Activated CD4-positive, alpha-beta memory T cell treated with anti-CD3 and anti-CD28 coated beads for 36 hours (primary cell): ENCODE measurements at places on chromosomes 3 and 15.

- no peak for DNase-seq
Observed at GRCh38 chr3:143348486-143349327, 229.1 kb downstream of the CHST2 start.

DNA sequence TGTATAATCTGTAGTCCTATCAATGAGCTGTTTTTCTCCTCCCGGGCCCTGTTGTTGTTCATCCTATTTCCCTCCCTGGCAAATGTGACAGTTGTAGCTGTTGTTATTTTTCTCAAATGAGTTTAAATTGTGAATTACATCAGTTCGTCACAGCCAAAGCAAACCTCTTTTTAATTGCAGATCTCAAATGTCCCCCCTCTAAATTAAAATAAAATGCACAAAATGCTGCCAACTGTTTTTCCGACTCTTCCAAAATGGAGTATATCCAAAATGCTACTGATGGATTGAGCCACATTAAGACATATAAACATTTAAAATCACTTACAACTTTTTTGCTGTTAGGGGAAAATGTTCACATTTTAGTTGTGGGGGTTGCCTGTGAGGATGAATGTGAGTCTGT lies 29.8 kb upstream of the SUCLG2 start:
- DNase-seq, result no peak

- DNase-seq, result no peak
Observed at GRCh38 chr15:64144565-64145281, 6.8 kb upstream of the SNX22 start.

GRCh38 chr15:80404761-80405553 lies 775 bp downstream of the ARNT2 start:
- peak; percentile 22 for DNase-seq

GRCh38 chr3:38131621-38132369 lies 5.1 kb downstream of the ACAA1 start:
- DNase-seq, result peak; percentile 48

- DNase-seq, result no peak
Observed at GRCh38 chr3:82261637-82262036, 500.2 kb upstream of the GBE1 start.

GRCh38 chr3:146496726-146497125 lies 27.4 kb upstream of the PLSCR2 start:
- peak; percentile 19 for DNase-seq

GRCh38 chr15:38482572-38482971 lies 28.6 kb downstream of the FAM98B start:
- DNase-seq, result no peak

DNA sequence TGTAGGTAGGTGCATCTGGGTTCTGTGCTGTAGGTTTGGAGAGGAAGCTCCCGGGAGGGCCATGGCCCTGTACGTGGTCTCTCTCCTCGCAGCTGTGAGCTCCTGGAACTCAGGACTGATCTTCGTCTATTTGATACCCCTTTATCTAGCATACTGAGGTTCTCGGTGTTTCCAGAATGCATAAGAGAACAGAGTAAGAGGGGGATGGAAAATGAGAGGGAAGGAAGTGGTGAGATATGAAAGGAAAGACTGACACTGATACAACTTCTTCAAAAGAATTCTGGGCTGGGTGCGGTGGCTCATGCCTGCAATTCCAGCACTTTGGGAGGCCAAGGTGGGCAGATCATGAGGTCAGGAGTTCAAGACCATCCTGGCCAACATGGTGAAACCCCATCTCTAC lies 90.7 kb downstream of the CHRD start:
- DNase-seq, result no peak

DNA sequence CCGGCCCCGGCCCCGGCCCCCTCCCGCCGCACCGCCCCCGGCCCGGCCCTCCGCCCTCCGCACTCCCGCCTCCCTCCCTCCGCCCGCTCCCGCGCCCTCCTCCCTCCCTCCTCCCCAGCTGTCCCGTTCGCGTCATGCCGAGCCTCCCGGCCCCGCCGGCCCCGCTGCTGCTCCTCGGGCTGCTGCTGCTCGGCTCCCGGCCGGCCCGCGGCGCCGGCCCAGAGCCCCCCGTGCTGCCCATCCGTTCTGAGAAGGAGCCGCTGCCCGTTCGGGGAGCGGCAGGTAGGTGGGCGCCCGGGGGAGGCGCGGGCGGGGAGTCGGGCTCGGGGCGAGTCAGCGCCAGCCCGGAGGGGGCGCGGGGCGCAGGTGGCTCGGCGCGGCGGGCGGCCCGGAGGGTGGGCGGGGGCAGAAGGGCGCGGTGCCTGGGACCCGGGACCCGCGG lies 352 bp downstream of the CHRD start:
- peak; percentile 49 for DNase-seq

DNA sequence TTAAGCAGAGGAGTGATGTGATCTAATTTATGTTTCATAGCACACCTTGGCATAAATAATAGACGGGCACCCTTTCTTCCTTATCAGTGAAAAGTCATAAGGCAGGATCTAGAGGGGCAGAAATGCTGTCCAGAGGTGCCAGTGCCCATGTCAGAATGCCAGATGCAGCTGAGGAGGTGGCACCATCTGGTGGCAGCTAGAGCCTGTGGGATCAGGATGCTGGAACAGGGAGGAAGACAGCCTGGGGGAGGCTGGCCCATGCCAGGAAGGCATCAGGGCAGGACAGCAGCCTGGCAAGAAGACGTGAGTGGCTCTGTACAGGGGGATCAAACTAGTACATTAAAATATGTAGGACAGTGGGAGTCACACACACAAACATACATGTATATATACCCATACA lies 16.5 kb downstream of the MYH15 start:
- DNase-seq, result peak; percentile 21

- DNase-seq, result no peak
Observed at GRCh38 chr3:195204360-195205163, 66.4 kb downstream of the XXYLT1 start.

GRCh38 chr15:72873379-72874233 lies 90.0 kb upstream of the ADPGK start:
- no peak for DNase-seq

DNA sequence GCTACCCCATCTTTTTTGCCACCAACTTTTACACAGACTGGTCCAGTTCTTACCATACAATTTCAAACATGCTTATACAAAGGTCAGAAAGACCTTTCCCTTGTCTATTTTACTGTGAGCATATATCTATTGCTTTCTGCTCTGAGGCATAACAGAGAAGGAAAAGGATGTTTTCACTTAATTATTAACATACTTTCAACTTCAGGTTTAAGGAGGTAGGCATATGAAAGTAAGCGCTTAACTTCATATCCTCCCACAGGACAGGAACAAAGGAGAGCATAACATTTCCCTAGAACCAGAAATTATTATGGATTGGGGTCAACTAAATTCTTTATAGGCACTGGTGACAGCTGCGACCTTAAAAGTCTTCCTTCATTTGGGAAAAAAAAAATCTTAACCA lies 1.1 kb downstream of the MYEF2 start:
- DNase-seq, result no peak

DNA sequence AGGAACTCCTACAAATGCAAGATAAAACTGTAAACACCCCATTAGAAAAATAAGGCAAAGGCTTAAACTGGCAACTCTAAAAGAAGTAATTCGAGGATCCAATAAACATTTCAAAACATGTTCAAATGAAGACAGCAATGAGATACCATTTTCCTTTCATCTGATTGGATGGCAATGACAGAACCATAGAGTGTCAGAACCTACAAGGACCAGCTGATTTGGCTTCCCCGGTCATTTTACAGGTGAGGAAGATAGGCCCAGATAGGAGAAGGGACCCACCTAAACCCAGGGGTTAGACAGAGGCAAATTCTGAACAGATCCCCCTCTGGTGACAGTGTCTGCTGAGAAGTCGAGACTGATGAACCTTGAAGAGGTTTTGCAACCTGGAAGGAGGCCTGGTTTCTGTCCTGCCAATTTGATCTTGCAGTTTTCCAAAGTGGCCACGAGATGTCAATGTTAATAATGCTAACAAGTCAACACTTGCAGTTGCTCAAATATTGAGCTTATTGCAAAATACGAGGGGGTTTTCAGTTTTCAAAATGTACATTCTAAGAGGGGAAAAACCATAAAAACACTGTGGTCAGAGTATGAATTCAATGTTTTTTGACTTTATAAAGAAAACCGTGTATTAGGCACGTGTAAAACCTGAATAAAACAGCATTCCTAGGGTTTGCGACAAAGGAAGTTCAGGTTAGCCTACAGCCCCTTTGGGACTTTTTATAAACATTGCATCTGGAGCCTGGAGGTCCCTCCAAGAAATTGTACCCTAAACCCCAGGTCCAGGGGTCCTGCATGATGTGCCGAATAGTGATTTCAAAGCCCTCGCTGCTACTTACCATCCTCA lies 21.5 kb downstream of the CFAP161 start:
- DNase-seq, result no peak

DNA sequence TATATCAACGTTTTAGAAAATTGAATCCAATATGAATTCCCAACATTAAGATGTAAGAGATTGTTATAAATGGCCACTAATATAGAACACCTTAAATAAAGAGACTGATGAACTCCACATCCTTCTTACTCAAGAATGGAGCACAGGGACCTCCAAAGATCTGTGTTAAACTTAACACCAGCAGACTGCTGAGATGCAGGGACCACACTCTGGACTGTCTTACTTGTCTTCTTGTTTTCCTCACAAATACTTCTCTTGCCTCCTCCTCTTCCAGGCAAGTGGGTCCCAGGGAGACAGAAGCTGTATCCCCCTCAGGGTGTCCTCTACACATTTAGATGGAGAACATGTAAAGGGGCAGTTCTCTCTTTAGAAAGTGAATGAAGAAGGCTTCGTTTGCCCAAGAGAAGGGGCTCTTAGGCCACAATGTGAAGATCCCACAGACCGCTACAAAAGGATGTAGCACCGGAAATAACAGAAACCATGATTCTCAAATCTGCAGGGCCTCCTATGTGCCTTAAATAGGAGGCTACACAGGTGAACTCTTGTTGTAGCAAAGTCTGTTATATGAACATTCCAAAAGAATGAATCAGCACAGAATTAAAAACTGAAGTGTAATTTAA lies 52.2 kb downstream of the SATB1 start:
- no peak for DNase-seq

GRCh38 chr3:194046995-194047645 lies 88.8 kb upstream of the HES1 start:
- no peak for DNase-seq

DNA sequence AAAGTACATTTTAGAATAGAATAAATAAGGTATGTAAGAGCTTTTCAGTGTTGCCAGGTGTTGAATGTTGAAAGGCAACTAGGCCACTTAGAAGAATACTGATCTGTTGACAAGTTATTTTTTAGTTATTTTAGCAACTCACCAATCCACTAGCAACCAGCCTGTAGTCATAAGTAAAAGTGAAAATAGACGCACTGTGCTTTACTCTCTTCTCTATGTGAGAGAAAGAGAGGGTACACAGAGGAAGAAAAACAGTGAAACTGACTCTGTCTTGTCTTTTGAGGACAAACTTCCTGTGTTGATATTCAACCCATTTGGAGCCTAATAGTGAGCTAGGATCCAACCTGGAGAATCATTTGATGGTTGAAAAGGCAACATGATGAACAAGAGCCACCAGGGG lies 327.1 kb upstream of the GOLIM4 start:
- DNase-seq, result no peak

- DNase-seq, result no peak
Observed at GRCh38 chr3:78139166-78139565, 1099.3 kb downstream of the ROBO2 start.

GRCh38 chr3:83224101-83224868 lies 1462.8 kb upstream of the GBE1 start:
- DNase-seq, result no peak

DNA sequence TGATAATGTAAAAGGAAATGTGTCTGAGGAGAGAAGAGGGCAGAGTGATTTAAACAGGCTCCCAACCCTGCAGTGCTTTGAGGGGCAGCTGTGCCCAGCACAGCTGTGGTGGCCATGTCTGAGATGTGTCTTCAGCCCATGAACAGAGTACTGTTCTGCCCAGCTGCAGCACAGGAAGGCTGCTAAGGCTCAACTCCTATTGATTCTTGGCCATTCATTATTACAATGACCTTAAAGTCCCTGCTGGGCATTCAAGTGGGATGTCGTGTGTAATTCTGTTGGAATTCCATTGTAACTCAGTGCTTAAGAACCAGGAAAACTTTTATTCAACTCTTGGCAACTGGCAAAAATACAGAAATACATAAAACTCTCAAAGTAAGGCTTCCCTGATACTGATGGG lies 229.3 kb downstream of the MCTP2 start:
- DNase-seq, result no peak

DNA sequence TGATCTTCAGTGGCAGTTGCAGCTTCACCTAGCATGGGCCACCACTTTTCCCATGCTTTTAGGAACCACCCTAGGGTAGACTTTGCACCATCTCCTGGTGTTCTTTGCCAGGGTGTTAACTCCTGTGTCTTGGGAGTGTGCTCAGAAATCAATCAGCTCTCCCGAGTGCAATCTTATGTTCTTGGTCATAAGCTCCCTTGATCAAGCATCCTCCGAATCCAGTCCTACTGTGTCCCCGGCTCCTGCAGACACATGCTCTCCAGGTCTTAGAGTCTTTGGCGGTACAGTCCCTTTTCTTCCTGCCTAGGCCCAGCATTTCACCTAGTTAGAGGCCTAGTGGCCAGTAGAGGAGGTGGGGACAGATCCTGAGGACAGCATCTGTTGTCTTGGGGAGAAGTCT lies 74.7 kb upstream of the SYN2 start:
- no peak for DNase-seq

- peak; percentile 20 for DNase-seq
Observed at GRCh38 chr15:85116925-85117646, 135.4 kb downstream of the PDE8A start.

GRCh38 chr15:42548249-42549031 lies at the start of the genes HAUS2 and LRRC57:
Gene HAUS2, plus strand, starts transcription at chr15:42548838. Its CDS starts 35 bp downstream, at chr15:42548873.
Gene LRRC57, minus strand, starts transcription at chr15:42548793. Its CDS starts 359 bp downstream, at chr15:42548434.
- peak; percentile 92 for DNase-seq

DNA sequence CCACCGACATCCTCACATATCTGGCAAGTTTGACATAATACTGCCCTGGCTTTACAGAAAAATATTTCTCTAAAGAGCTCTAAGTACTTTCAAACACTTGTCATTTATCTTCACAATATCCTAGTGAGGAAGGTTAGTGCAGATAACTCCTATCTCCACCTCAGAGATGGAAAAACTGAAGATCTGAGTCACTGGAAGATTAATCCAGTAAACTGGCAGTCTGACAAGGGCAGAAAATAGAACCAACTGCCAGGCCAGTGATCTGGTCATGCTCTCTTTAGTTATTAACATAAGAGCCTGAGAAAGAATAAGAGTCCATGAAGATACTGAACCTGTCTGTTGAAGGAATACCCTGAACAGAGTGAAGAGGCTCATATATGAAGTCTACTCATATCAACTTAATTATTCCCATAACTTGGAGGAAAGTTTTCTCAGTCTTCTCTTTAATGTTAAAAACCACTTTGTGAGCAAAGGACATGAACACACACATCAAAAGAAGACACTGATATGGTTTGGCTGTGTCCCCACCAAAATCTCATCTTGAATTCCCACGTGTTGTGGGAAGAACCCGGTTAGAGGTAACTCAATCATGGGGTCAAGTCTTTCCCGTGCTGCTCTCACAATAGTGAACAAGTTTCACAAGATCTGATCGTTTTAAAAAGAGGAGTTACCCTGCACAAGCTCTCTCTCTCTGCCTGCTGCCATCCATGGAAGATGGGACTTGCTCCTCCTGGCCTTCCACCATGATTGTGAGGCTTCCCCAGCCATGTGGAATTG lies 61.4 kb downstream of the GOLIM4 start:
- no peak for DNase-seq

GRCh38 chr3:125403789-125404188 lies 28.7 kb upstream of the ZNF148 start:
- DNase-seq, result no peak
